ENCODE measurements at places on chromosomes 4 and X.

- no peak for DNase-seq
Observed at GRCh38 chr4:109233570-109233969, 68.9 kb downstream of the COL25A1 start.

- no peak for DNase-seq
Observed at GRCh38 chr4:185809121-185809520, 2.9 kb downstream of the SORBS2 start.

GRCh38 chrX:46693149-46693548 lies 65.8 kb downstream of the SLC9A7 start:
- DNase-seq: no peak

DNA sequence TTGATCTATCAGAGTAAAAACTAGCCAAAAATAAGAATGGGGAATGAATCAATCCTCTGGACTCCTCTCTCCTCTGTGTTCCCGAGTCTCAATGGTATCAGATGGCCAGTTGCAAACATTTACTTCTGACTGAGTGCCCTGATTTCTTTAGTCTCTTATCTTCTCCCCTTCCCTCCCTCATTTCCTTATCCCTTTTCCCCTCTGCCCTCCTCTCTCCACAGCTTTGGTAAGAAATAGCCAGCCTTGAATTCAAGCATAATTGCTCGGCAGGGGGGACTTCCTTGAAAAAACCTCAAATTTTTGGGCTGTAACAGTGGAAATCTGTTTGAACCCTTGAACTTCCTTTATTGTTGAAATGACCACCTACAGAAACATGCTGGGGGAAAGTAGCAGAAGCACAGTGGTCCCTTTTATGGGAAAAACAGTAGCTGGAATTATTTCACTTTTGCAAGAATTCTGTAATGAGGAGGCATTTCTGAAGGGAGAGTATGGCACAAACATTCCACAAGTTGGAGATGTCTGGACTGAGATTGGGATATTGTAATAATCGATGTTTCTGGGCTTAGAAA lies 40.3 kb downstream of the NHS start:
- no peak for DNase-seq

DNA sequence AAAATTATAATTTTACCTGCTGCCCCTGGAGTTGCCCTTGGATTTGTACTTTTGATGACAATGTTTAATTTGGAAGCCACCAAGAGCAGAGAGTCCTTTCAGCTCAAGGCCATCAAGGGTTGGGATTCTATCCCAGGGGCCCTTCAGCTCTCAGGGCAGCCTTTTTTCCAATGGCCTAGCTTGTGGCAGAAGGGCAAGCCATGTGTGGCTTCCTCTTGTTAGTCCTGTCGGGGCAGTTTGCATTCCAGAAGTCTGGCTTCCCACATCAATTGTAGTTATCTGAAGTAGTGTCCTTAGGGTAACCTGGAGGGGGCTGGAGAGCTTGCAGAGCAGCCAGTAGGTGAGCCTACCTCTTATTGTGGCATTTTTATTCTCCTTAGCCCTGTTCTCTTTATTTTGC lies 569.4 kb downstream of the TRAM1L1 start:
- no peak for DNase-seq

DNA sequence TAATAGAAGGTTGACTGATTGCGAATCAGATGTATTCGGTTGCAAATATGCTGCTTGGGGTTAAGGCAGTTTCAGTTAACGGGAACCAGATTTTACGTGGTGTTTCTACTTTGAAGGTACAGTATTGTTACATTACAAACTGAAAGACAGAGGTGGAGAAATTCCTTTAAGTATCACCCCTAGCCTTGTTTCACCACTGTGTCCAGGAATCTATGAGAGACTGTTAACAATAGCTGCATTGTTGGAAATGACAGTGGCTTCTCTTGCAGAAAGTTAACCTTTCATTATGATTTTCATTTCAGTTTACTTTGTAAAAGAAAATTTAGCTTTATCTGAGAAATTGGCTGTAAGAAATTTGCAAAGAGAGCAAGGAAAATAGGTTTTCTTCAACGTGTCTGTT lies 2.6 kb downstream of the CDKL5 start:
- no peak for DNase-seq

DNA sequence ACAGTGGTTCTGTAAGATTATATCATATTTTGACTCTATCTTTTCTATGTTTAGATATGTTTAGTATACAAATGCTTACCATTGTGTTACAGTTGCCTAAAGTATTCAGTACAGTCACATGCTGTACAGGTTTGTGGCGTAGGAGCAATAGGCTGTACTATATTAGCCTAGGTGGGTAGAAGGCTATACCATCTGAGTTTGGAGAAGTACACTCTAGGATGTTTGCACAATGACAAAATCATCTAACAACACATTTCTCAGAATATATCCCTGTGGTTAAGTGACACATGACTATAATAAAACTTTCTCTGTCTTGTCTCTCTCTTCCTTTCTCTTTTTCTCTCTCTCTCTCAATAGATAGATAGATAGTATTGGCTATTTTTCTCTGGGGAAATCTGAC lies 1053.1 kb downstream of the STIM2 start:
- no peak for DNase-seq

- DNase-seq: no peak
Observed at GRCh38 chr4:78634011-78634664, 82.6 kb downstream of the ANXA3 start.

DNA sequence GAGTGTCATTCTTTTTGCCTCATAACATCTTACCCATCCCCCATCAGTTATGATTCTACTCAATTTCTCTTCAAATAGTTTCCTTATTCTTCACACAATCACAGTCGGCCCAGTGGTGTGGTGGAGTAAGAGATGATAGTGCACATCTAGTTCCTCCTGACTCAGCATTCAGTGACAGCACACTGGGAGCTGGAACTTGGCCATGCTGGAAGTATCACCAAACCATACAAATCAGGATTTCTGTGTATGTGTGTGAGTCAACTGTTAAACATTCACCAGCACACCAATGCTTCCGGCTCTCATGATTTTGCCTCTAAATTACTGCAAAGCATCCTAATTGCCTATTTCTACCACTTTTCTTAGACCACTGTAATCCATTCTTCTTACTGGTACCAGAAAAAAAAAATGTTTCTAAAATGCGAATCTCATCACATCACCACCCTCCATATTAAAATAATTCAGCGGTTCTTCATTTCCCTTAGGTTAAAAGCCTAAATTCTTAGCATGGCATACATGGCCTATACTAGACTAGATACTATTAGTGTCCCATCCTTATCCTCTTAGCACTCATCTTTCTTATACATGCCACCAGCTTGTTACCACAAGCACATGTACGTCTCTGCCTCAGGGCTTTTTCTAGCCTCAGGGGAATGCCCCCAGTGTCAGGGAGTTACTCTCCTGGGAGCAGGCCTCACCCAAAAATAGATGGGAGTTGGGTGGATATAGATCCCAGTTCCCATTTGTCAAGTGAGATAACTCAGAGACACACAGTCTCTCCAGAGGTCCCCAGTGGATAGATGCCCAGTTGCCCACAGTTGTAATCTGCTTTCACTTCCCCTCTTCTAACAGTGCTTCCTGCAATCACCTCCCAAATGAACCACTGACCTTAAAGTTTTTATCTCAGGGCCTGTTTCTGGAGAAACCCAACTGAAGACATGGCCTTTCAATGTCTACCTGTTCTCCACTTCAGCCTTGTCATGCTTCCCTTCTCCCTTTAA lies 49.2 kb upstream of the DDX53 start:
- DNase-seq: no peak

- no peak for DNase-seq
Observed at GRCh38 chrX:115337491-115338144, 48.1 kb downstream of the LUZP4 start.

- no peak for DNase-seq
Observed at GRCh38 chr4:188778905-188779304, 639.7 kb downstream of the TRIML1 start.

GRCh38 chr4:127441571-127441970 lies 191.2 kb upstream of the INTU start:
- DNase-seq: no peak

GRCh38 chrX:13690836-13691235 lies 1.9 kb downstream of the RAB9A start:
- no peak for DNase-seq

- DNase-seq: no peak
Observed at GRCh38 chr4:123555233-123555806, 158.7 kb downstream of the SPRY1 start.

DNA sequence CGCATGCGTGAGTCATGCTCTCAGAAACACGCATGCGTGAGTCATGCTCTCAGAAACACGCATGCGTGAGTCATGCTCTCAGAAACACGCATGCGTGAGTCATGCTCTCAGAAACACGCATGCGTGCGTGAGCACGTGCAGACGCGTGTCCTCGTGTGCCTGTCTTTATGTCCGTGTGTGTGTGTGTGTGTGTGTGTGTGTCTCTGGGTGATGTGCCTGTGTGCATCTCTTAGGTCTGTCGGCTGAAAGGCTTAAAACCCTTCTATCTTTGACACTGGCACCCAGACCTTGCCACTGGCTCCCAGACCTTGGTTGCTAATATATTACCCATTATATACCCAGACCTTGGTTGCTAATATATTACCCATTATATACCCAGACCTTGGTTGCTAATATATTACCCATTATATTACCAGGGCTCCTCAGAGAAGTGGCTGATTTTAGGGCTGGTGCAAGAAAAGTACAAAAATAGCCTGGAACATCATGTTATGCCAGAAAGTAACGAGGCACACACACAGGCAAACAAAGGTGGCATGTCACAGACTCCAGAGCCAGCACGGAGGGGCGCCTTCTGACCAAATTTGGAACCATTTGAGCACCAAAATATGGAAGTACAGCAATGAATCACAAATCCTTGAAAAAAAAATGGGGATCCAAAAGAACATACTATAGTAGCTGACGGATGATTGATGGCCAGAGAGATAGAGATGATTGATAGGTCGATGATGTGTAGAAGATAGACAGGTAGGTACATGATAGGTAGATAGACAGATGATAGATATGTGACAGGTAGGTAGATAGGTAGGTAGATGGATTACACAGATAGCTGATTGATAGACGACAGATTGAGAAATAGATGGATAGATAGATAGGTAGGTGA lies 19.2 kb upstream of the ADRA2C start:
- no peak for DNase-seq

DNA sequence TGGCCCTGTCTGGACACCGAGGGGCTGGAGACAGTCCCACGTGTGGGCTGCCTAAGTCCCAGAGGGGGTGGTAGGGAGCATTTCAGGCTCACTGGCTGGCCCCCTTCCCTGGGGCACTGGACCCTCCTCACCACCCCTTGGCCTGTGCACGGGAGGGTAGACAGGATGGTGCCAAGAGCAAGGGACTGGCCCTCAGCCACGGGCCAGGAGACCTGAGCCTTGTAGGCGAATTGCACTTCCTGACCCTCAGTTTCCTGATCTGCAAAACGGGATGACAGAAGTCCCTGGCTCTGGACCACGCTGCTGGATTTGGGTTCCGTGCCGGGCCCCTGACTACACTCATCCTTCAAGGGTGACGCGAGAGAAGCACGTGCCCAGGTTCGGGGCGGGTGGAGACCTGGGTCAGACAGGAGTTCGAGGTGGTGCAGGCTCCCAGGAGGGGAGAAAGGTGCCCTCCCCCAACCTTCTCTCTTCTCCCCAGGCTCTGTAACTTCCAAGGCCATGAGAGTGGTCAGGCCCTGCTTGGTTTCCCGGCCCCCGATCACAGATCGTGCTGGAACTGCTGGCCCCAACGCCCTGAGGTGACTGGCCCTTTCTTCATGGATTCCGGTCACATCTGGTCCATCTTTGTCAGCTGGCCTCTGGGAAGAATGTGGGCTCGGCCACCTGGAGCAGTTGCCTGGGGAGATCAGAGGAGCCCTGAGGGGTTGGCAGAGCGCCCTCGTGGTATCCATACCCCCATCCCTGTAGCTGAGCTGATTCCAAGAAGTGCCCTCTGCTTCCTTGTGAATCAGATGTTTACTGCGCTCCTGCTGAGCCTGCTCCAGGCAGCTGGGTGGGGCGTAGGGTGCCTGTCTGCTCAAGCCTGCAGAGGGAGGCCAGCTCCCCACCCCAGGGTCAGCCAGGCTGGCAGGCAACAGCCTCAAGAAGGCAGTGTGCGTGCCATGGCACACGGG lies 3.3 kb downstream of the SH3BP2 start:
- DNase-seq: no peak

GRCh38 chr4:25345744-25346143 lies 31.3 kb upstream of the ANAPC4 start:
- no peak for DNase-seq

- no peak for DNase-seq
Observed at GRCh38 chrX:153725039-153725831, 579 bp downstream of the ABCD1 start.

GRCh38 chr4:17358241-17358640 lies 153.6 kb downstream of the QDPR start:
- DNase-seq: no peak

GRCh38 chrX:65821721-65822496 lies 154.5 kb downstream of the MSN start:
- DNase-seq: peak; percentile 50

- peak; percentile 88 for DNase-seq
Observed at GRCh38 chr4:7070729-7071511, 3.1 kb upstream of the GRPEL1 start.

GRCh38 chr4:119477412-119478053 lies 151.1 kb downstream of the PDE5A start:
- DNase-seq: no peak

DNA sequence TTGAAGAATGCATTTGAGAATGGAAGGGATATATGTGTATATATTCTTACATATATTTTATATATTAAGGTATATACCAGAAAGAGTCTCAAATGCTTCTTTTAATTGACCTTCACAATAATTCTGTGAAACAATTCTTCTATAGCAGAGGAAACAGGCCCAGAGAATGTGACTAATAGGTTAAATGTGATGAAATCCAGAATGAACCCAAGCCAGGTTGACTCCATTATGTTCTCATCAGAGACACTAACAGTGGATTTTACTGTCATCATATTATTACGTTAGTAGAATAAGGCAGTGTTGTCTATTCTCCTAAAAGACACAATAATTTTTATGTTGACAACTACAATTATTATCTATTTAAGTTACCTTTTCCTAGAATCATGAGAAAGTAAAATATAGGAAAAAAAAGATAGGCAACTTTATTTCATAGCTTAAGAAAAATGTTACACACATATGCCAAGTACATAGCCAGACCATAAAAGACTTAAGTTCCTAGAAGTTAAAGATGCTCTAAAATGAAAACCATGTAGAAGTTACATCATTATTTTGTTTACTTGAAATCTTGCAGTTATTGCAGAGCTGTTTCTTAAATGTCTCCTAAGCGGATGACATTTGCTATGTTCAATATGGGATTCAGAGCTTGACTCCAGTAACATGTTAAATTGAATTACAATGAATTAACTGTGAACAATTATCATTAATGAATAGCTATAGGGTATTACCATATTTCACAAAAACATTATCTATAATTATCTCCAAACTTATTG lies 56.2 kb upstream of the ANKRD50 start:
- no peak for DNase-seq

GRCh38 chrX:139192386-139192961 lies 338.1 kb upstream of the F9 start:
- no peak for DNase-seq
